ENCODE measurements at places on chromosomes 6 and 20.

- DNase-seq: no peak
Observed at GRCh38 chr6:25918083-25918683, 12.3 kb downstream of the SLC17A2 start.

DNA sequence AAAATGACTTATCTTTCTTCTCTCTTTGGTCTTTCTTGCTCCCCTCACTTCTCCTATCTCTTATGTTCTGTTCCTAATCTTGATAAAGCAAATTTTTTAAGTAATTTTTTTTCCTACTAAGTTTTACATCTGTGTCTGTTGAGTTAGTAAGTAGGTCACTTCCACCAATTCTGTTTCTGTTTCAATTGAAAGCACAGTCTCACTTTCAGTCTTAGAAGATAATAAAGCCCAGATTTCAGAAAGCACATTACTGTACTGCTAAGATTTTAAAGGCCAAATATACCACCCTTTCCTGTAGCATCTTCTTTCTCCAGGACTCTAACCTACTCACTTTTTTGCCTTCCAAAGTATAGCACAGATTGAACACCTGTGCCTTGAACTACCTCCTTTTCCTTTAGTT, 866.1 kb upstream of the ADGRB3 start:
- DNase-seq: no peak

GRCh38 chr6:45415788-45416518, 38.2 kb upstream of the SUPT3H start:
- DNase-seq: no peak

- DNase-seq: peak; percentile 99
Observed at GRCh38 chr6:33410050-33410710, 634 bp upstream of the PHF1 start.

DNA sequence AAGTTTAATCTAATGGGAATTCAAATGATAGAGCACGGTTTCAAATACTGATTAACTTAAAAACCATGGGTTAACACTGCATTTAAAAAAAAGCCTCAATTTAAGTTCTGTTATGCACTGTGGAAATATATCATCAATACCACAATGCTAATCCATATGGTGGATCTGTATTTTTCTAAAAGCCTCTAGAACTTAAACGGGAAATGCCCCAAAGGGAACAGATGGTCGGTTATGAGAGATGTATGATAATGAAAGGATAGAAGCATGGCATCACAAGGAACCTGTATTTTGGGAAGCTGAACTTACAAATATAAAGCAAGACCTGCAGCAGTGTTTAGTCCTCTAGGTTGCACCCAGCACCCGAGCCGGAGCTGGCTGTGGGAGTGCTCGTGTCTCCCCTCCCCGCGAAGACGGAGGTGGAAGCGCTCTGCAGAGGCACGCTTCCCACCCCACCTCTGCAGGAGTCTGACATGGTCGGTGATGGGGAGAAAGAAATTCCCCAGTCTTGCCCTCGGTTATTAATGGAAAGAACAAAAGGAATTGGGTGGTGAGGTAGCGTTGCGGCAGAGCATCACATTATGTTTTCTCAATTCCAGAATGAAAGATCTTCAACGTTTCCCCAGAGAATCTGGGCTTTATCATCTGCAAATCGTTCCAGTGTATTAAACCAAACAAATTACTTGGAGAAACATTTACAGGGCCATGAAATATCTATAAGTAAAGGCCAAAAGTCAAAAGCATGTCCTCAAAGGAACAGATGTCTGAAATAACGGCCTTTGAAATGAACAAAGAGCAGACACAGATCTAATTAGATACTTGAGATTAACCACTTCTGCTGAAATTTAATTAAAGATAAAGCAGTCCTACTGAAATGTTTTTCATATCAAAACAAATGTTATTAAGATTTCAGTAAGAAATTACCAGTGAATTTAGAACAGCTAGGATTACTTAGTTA, 103.1 kb upstream of the POPDC3 start:
- no peak for DNase-seq

DNA sequence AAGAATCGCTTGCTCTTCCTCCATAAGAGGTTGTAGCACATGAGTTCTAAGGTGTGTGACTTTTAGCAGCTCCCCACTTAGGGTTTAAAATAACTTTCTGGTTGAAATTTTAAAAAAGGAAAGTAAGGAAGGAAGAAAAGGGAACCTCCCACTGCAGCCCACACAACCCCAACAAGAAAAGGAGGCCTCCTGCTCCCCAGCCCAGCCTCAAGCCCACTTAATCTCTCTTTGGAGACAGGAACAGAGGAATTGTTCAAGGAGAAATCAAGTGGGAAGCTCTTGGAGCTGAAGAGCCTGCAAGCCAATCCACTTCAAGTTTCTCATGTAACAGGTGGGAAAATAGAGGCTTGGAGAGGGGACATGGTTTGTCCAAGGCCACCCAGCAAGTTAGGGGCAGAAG, 39.1 kb upstream of the PREX1 start:
- no peak for DNase-seq

- no peak for DNase-seq
Observed at GRCh38 chr6:11968241-11968806, 43.8 kb upstream of the HIVEP1 start.
